Karpas-422 (cell line): ENCODE measurements at places on chromosomes 3 and 15. TPM values are rescaled to one million over a fixed set of nuclear protein-coding genes. Genes with fewer than 3 reads are reported as not detected.

CMTM8 gene
- 0.14 and 0.19 TPM in 2 replicates for total RNA-seq

GABRB3 gene
- not detected in 2 replicates for total RNA-seq

DNA sequence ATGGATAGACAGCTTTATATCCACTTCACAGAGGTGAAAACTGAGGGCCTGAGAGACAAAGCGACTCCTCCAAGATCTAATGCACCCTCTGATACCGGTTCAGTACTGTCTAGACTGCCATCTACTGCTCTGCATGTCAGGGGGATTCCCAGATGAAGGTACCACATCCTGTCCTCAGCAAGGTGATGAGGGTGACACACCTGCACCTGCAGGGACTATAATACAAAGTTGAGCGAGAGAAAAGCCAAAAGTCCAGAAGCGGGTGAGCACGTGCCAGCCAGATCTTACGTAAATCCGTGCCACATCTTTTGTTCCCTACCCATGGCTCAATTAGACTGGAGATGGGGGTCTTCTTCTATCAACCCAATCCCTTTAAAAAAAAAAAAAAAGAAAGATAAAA lies 32.4 kb upstream of the HES1 start:
- H3K4me3 ChIP-seq, result peak overlapping the region; percentile 44; the same call in 1 of the 2 replicates
- H3K27ac ChIP-seq, result peak overlapping the region; percentile 98

DNA sequence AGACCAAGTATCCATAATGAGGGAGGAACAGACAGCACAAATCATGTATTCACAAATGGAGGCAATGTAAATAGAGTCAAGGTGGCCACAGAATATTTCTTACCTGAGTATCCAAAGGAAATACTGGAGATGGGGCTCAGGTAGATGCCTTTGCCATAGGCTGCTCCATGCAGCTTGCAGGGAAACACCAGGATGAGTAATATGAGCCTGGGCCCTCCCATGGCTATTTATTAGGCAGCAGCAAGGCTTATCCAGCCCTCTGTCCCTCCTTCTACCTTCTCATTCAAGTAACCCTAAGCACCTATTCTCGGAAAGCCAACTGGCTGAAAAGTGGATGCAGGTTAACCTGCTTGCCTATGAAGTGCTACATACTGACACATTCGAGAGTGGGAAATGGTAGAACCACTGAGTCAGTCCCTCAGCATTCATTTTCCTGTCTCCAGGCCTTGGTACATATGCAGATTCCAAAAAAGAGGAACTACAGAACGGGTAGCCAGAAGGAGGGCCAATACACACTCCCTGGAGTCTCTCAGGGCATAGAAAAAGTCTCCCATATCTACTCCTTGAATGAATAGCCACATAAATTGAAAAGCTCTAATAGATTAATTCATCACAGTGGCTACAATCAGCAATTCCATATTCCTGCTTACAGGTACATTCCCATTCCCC lies 18.3 kb upstream of the PKM start:
- no peak for DNase-seq
- no peak overlapping the region for H3K4me3 ChIP-seq
- H3K4me1 ChIP-seq, result no peaks in the 10 kb centered on the region
- no peaks in the 10 kb centered on the region for H3K27me3 ChIP-seq
- H3K27ac ChIP-seq, result no peak overlapping the region

- H3K4me3 ChIP-seq, result no peak overlapping the region
- peaks cover 18% of the 10 kb centered on the region for H3K36me3 ChIP-seq
- H3K27me3 ChIP-seq, result no peaks in the 10 kb centered on the region
- DNase-seq, result peak; percentile 64
- H3K27ac ChIP-seq, result peak overlapping the region; percentile 81
Measured at GRCh38 chr3:39812537-39812936, 3.1 kb downstream of the MYRIP start.

DNA sequence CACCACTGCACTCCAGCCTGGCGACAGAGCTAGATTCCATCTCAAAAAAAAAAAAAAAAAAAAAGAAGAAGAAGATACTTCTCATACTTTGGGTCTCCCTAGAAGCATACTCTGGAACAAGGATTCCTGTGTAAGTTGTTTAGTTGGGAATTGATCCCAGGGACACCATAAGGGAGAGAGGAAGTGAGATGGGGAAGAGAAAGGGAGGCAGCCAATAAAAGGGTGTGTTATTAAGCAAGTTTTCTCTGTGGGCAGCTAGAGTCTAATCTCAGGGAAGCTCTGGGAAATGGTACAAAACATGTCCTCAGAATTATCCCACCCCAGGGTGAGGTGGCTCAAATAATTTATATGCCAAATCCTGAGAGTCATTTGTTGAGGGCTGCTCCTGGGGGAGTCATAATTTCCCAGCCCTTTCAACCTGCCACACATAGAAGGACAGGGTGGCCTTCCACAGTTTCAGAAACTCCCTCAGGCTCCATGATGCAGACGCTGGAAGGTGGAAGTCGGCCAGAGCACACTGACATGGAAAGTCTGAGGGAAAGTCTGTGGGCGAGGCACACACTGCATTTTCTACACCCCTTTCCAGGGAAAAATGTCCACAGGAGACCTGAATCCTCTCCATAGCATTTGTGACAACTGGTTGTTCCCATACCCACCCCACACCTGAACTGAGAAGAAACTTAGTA lies 86.4 kb upstream of the SLC4A7 start:
- no peaks in the 10 kb centered on the region for H3K36me3 ChIP-seq
- no peaks in the 10 kb centered on the region for H3K4me1 ChIP-seq
- no peak for DNase-seq
- H3K4me3 ChIP-seq, result no peak overlapping the region
- H3K27ac ChIP-seq, result no peak overlapping the region

GRCh38 chr3:53114011-53114400 lies 16.2 kb downstream of the RFT1 start:
- peak; percentile 94 for DNase-seq
- H3K4me1 ChIP-seq, result peaks cover 7% of the 10 kb centered on the region; the same call in 1 of the 2 replicates
- peaks cover 34% of the 10 kb centered on the region for H3K36me3 ChIP-seq
- no peak overlapping the region for H3K4me3 ChIP-seq

DNA sequence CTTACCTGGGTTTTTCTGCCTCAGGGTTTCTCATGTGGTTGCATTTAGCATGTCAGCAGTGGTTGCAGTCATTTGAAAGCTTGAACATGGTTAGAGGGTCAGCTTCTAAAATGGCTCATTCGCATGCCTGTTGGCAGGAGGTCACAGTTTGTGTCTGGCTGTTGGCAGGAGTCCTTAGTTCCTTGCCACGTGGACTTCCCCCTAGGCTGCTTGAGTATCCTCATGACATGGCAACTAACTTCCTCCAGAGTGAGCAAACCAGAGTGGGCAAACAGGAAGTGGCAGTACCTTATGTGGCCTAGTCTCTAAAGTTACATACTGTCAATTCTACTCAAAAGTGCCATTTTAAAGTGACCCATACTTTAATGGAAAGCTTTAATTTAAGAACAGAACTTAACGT lies 3.4 kb upstream of the UNC13C start:
- H3K36me3 ChIP-seq, result no peaks in the 10 kb centered on the region
- DNase-seq, result no peak
- no peaks in the 10 kb centered on the region for H3K4me1 ChIP-seq
- H3K27me3 ChIP-seq, result no peaks in the 10 kb centered on the region
- no peak overlapping the region for H3K4me3 ChIP-seq

DNA sequence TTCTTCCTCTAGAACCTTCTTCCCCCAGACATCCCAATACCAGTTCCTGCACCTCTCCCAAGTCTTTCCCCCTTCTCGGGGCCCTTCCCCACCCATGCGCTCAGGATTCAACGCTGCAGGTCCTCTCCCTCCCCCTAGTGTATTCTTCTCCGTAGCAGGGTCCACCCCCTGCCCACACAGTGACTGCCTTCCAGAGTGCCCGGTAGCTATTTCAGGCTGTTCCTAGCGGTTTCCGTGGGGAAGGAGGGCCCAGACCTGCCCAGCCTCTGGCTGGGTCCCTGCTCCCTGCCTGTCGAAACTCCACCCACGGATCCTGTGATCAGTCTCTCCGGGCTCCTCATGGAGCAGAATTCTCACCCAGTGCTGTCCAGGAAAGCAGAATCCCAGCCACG lies 45.2 kb upstream of the SEC61A1 start:
- no peaks in the 10 kb centered on the region for H3K36me3 ChIP-seq
- DNase-seq, result no peak
- H3K4me3 ChIP-seq, result no peak overlapping the region

KLHL25 gene
- 1.5 and 3.3 TPM in 2 replicates for total RNA-seq

GRCh38 chr3:140927279-140928069 lies 14.2 kb upstream of the SLC25A36 start:
- H3K27ac ChIP-seq, result no peak overlapping the region
- H3K27me3 ChIP-seq, result no peaks in the 10 kb centered on the region
- peaks cover 5% of the 10 kb centered on the region; the same call in 1 of the 2 replicates for H3K4me1 ChIP-seq
- no peak for DNase-seq
- no peaks in the 10 kb centered on the region for H3K36me3 ChIP-seq

GRCh38 chr3:170689893-170690660 lies 104.2 kb upstream of the SLC7A14 start:
- H3K4me3 ChIP-seq, result no peak overlapping the region
- H3K27me3 ChIP-seq, result no peaks in the 10 kb centered on the region
- H3K27ac ChIP-seq, result no peak overlapping the region
- peak; percentile 77 for DNase-seq
- no peaks in the 10 kb centered on the region for H3K36me3 ChIP-seq

- peaks cover 50% of the 10 kb centered on the region for H3K36me3 ChIP-seq
- H3K27me3 ChIP-seq, result no peaks in the 10 kb centered on the region
- peaks cover 18% of the 10 kb centered on the region for H3K4me1 ChIP-seq
- DNase-seq, result no peak
Measured at GRCh38 chr3:127706785-127707351, 34.1 kb downstream of the ABTB1 start.

GRCh38 chr15:23578521-23579150 lies 13.2 kb downstream of the MKRN3 start:
- no peak for DNase-seq
- no peaks in the 10 kb centered on the region for H3K4me1 ChIP-seq
- no peak overlapping the region for H3K27ac ChIP-seq
- no peaks in the 10 kb centered on the region for H3K36me3 ChIP-seq
- H3K4me3 ChIP-seq, result no peak overlapping the region
- no peaks in the 10 kb centered on the region for H3K27me3 ChIP-seq

- no peak for DNase-seq
- H3K36me3 ChIP-seq, result no peaks in the 10 kb centered on the region
- no peak overlapping the region for H3K4me3 ChIP-seq
- H3K27me3 ChIP-seq, result no peaks in the 10 kb centered on the region
Measured at GRCh38 chr3:72152551-72153476, 367.9 kb upstream of the PROK2 start.

DNA sequence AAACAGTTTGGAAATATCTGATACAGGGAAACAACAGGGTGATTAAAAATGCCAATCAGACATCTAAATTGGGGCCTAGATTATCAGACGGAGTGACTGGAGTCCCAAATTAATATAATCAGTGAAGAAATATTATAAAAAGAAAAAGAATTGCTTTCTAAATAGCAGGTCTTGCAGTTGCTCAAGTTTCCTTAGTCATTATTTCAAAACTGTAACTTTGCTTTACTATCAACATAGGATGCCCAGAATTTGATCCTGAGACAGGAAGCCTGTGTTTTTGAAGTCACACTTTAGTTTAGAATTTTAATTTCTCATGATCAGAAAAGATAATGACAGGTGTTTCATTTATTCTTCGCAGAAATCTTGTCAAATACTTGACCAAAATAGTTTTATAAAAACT lies 105.9 kb downstream of the IL1RAP start:
- no peaks in the 10 kb centered on the region for H3K27me3 ChIP-seq
- no peaks in the 10 kb centered on the region for H3K4me1 ChIP-seq
- H3K27ac ChIP-seq, result no peak overlapping the region
- no peak overlapping the region for H3K4me3 ChIP-seq
- DNase-seq, result no peak

- no peak overlapping the region for H3K27ac ChIP-seq
- peaks cover 8% of the 10 kb centered on the region for H3K4me1 ChIP-seq
- no peaks in the 10 kb centered on the region for H3K27me3 ChIP-seq
- no peaks in the 10 kb centered on the region for H3K36me3 ChIP-seq
- peak; percentile 91 for DNase-seq
- H3K4me3 ChIP-seq, result no peak overlapping the region
Measured at GRCh38 chr3:32399030-32399620, 7.5 kb downstream of the CMTM7 start.

- no peak overlapping the region for H3K4me3 ChIP-seq
- no peak for DNase-seq
- H3K27ac ChIP-seq, result no peak overlapping the region
- H3K4me1 ChIP-seq, result no peaks in the 10 kb centered on the region
- no peaks in the 10 kb centered on the region for H3K36me3 ChIP-seq
- H3K27me3 ChIP-seq, result no peaks in the 10 kb centered on the region
Measured at GRCh38 chr15:23835953-23836352, 148.8 kb upstream of the NDN start.

PLSCR2 gene
- 1.0 TPM in 1 of 2 replicates, not detected in the other for total RNA-seq

GRCh38 chr3:9098716-9099675 lies 135.7 kb upstream of the RAD18 start:
- no peak overlapping the region for H3K27ac ChIP-seq
- no peak overlapping the region for H3K4me3 ChIP-seq
- no peaks in the 10 kb centered on the region for H3K36me3 ChIP-seq
- H3K4me1 ChIP-seq, result no peaks in the 10 kb centered on the region
- H3K27me3 ChIP-seq, result no peaks in the 10 kb centered on the region

RARB gene
- not detected in 2 replicates for total RNA-seq

XPC gene
- 30.3 and 38.0 TPM in 2 replicates for total RNA-seq

DNA sequence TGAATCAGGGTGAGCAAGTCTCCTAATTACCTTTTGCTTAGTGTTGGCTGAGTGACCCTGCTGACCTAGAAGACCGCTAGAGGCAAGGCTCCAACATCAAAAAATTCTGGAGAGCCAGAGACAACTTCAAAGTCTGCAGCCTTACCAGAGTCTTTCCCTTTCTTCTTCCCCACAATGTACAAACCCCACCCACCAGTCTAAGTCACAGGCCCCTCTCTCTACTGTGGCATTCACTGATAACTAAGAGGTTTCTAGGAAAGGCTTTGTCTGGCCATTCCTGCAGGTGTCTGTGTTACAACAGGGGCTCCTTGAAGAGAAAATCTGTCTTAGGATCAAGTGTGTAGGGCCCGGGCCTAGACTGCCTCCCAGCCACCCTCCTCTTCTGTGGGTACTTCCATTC lies 525 bp downstream of the MYH15 start:
- H3K36me3 ChIP-seq, result no peaks in the 10 kb centered on the region
- no peaks in the 10 kb centered on the region for H3K4me1 ChIP-seq
- no peak overlapping the region for H3K4me3 ChIP-seq
- no peak for DNase-seq
- no peaks in the 10 kb centered on the region for H3K27me3 ChIP-seq

- H3K27me3 ChIP-seq, result no peaks in the 10 kb centered on the region
- DNase-seq, result no peak
- no peaks in the 10 kb centered on the region for H3K36me3 ChIP-seq
- H3K4me3 ChIP-seq, result no peak overlapping the region
- H3K27ac ChIP-seq, result no peak overlapping the region
Measured at GRCh38 chr15:67148196-67148701, 82.8 kb downstream of the SMAD3 start.
